ENCODE measurements at places on chromosomes 7 and 10. TPM values are rescaled to one million over a fixed set of nuclear protein-coding genes. Genes with fewer than 3 reads are reported as not detected.

HTR5A gene
- total RNA-seq, result not detected

C10orf90 gene
- total RNA-seq, result not detected

OR6V1 gene
- not detected for total RNA-seq

RHOBTB1 gene
- 38.0 TPM for total RNA-seq

RBM20 gene
- total RNA-seq, result under 0.01 TPM

FUOM gene
- total RNA-seq, result 16.2 TPM

RPEL1 gene
- not detected for total RNA-seq

NME8 gene
- not detected for total RNA-seq

NRAP gene
- not detected for total RNA-seq

CFAP70 gene
- 0.29 TPM for total RNA-seq

GRCh38 chr7:29342761-29343160 lies 148.2 kb downstream of the CHN2 start:
- no peak for DNase-seq

GRCh38 chr10:85607043-85607695 lies 759.4 kb downstream of the GRID1 start:
- DNase-seq, result no peak

- DNase-seq, result no peak
These were observed 374.3 kb downstream of the RPS24 start for GRCh38 chr10:78407966-78408365.

DNA sequence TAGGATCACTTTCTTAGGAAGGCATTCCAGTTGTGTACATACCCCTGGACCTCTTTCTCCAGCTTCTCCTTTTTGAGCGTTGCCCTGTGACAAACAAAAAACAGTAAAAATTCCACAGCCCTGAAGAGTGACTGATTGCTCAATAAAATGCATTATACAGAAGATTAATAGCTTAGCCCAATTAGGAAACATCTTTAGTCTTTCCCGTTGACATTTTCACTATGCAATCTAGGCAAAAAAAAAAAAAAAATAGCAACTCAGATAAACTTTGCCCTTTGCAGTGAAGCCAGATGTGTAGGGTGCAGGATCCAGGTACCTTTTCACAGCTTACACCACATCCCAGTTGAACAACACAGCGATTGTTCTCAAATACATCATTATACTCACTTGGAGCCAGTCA lies 17.9 kb downstream of the COL28A1 start:
- no peak for DNase-seq

DNA sequence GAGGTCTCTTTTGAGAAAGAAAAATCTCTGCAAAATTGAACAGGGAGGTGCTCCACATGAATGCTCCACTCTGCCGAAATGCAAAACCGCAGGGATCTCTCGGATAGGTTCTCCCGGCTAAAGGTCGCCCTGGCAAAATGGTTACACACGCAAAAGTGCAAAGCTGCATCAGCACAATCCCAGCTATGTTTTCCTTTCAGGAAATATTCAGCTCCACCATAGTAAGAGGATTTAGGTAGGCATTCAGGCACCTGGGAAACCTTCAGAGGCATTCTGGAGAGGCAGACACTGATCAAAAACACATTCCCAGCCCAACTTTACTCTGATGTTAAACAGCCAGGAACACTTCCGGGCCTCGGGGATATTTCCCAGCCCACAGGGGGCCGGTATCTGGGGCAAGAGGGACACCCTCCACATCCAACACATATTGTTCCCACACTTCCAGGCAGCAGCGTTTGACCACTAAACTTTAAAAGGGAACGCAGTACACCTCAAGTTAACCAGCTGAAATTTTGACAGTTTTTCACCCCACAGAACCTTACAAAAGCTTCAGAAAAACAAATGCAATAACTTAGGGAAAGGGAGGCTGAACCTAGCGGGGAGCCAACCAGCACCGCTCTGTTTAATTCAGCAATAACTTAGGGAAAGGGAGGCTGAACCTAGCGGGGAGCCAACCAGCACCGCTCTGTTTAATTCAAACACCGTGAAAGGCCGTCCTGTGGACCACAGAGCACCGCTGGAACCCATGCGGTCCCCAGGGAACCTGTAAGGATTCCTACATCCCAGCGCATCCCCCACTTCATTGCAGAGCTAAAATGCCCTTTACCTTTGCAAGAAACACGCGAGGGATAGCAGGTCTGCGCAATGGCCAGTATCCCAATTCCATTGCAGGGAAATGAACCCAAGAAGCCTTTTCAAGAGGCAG lies 45.9 kb downstream of the TNS3 start:
- DNase-seq, result peak; percentile 29

- DNase-seq, result no peak
These were observed at the start of gene AMPH for GRCh38 chr7:38630720-38631673. Gene AMPH (minus strand): TSS chr7:38631373. CDS start chr7:38631351, 22 bp downstream.

GRCh38 chr7:100472121-100472851 lies 6.7 kb downstream of the TSC22D4 start:
- no peak for DNase-seq

- DNase-seq, result no peak
These were observed 12.0 kb downstream of the PNLIPRP2 start for GRCh38 chr10:116632596-116633215.

- DNase-seq, result no peak
These were observed 44.4 kb downstream of the TEX36 start for GRCh38 chr10:125638555-125638954.

DNA sequence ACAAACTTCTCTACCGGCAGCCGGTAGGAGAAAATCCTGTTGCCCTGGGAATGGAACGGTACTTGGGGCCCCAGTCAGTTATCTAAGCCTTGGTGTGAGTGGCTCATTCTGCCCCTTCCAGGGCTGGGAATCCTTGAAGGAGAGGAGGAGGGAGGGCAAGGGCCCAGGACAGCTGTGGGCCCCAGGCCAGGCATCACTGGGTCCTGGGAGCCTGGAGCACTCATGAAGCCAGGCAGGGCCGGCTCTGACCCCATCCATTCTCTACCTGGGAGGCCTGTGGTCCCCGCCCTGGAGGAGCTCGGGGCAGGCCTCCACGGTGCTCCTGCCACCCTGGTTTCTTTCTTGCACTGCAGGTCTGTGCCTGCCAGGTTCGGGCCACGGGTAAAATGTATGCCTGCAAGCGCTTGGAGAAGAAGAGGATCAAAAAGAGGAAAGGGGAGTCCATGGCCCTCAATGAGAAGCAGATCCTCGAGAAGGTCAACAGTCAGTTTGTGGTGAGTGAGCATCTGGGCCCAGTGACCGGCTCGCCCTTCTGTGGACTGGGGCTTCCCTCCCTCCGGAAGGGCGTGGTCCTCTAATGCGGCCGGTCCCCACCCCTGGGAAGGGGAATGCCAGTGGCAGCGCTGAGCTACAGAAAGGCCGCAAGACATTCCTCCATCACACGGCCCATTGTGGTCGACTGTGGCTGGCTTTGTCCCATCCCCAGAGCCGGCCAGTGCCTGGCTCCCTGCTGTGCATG lies 111.3 kb downstream of the RGS10 start:
- DNase-seq, result no peak

DNA sequence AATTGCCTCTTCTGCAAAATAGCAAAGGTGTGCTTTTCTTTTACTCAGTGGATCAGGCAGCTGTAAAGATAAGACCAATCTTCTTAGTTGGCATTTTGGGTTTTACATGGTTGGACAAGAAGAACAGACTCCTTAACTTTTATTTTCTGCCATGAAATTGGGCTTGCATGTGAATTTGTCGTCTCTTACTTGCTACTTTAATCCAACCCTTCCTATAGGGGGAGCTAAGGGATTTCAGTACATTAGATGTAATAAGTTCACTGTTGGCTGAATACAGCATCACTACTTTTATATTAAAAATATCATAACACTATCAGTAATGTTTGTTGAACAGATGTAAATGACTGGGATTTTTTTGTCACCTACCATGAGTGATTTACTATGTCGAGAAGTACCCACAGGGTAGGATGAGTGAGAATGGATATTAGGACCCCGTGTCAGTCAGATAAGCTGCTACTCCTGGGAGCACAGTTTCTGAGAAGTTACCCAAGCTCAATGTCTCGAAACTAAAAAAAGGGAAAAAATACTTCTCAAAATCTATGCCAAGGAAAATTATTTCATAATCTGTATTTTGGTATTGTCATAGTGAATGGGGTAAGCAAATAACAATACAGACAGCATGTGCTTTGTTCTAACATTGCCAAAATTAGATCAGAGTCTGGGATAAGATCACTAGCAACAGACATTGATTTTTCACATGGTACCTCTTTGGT lies 127.4 kb upstream of the AGR3 start:
- no peak for DNase-seq

GRCh38 chr10:125243532-125244253 lies 83.3 kb upstream of the CTBP2 start:
- no peak for DNase-seq

GRCh38 chr7:151709141-151710038 lies 167.5 kb downstream of the PRKAG2 start:
- no peak for DNase-seq

DNA sequence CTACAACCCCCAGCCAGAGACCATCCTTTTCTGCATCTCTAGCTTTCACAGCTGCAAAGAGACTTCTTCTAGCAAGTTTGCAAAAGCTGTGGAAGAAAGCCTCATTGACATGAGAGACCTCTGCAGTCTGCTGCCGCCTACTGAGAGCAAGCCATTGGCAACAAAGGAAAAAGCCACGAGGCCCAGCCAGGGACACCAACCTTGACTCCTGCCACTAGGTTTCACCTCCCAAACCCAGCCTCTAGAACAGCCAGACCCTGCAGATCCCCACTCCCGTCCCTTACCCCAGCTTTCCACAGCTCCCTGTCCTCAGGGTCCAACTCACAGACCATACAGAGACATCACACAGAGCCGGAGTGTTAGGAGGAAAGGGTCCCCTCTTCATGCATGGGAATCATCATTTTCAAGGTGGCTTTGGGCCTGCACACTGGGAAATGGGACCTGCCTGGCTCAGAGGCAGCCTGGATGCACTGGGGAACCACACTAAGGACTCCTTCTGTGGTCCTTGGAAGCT lies 14.6 kb upstream of the C10orf53 start:
- no peak for DNase-seq

GRCh38 chr10:29980084-29980483 lies 79.3 kb downstream of the JCAD start:
- DNase-seq, result no peak

GRCh38 chr7:7151285-7151684 lies 31.1 kb upstream of the C1GALT1 start:
- DNase-seq, result no peak

- no peak for DNase-seq
These were observed 204.0 kb upstream of the GNAI1 start for GRCh38 chr7:79930604-79931003.

GRCh38 chr10:22931948-22932347 lies 4.1 kb downstream of the ARMC3 start:
- DNase-seq, result peak; percentile 33

GRCh38 chr7:104160375-104160774 lies 47.4 kb downstream of the ORC5 start:
- DNase-seq, result peak; percentile 26
